Activated CD4-positive, alpha-beta T cell treated with anti-CD3 and anti-CD28 coated beads, Interleukin-2, amount 10 ng/mL, durations not matched to agents 24 days and 14 days (primary cell): ENCODE measurements at places on chromosomes 7 and 10. TPM values are rescaled to one million over a fixed set of nuclear protein-coding genes. Genes with fewer than 3 reads are reported as not detected.

Gene OR2A1
- total RNA-seq, result not detected in 2 replicates

Gene RNF32
- 2.3 and 2.4 TPM in 2 replicates for total RNA-seq

Gene TBL2
- total RNA-seq, result 41.4 and 49.1 TPM in 2 replicates

GRCh38 chr7:13532028-13532753 is 457.3 kb downstream of the ETV1 start:
- DNase-seq, result no peak
- no peaks in the 10 kb centered on the region for H3K4me1 ChIP-seq
- no peak overlapping the region for H3K27ac ChIP-seq
- H3K4me3 ChIP-seq, result no peak overlapping the region

DNA sequence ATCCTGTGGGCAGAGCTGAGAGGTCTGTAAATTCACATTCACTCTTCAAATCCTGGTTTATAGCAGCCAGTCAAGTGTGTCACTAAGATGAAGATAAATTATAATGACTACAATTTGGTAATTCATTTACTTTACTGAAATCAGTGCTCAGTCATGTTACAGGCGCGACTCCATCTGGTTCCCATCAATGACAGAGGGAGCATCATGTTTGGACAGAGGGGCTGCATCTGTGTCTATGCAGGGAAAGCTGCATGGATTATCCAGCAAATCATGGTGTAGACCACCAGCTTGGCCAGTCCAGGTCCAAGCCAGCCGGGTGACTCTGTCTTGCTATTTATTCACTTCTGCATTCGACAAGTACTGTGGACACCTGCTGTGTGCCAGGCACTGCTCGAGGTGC is 214.1 kb upstream of the ZNF32 start:
- no peaks in the 10 kb centered on the region for H3K4me1 ChIP-seq
- peaks cover 2% of the 10 kb centered on the region for H3K27me3 ChIP-seq
- H3K27ac ChIP-seq, result no peak overlapping the region
- no peak overlapping the region for H3K4me3 ChIP-seq
- no peak for DNase-seq
- H3K36me3 ChIP-seq, result no peaks in the 10 kb centered on the region

DNA sequence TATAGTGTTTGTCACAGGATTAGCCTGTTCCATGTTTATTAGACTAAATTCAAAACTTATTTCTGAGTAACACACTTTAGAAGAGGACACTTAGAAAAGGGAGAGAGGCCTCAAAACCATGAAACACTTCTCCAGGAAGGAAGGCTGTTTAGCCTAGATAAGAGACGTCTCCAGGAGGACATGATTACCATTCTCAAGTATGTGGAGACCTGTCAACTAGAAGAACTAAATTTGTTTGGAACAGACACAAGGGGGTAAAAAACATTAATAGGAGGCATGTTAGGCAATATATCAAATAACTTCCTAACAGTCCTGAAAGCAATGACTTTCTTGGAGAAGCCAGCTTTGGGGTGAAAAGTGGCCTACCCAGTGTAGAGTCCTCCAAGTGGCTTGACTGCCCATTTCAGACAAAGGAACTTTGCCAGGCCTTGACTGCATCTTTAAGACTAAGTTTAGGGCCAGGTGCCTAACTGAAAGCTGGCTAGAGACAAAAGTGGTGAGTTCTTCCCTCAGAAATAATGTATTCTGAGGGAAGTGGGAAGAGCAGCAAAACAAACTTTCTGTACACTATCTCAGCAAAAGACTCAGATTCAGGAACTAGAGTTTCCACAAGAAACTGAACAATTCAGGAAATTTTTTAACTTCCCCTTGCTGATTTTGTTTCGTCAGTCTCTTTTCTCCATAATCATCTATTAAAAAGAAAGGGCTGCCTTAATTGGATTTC is 11.8 kb downstream of the NCOA4 start:
- H3K4me1 ChIP-seq, result peaks cover 39% of the 10 kb centered on the region
- peaks cover 27% of the 10 kb centered on the region for H3K36me3 ChIP-seq
- H3K27ac ChIP-seq, result no peak overlapping the region

GRCh38 chr7:115683093-115683492 is 347.5 kb downstream of the TFEC start:
- H3K36me3 ChIP-seq, result no peaks in the 10 kb centered on the region
- H3K27me3 ChIP-seq, result no peaks in the 10 kb centered on the region
- no peak overlapping the region for H3K4me3 ChIP-seq
- no peak overlapping the region for H3K27ac ChIP-seq
- DNase-seq, result no peak
- H3K4me1 ChIP-seq, result no peaks in the 10 kb centered on the region

DNA sequence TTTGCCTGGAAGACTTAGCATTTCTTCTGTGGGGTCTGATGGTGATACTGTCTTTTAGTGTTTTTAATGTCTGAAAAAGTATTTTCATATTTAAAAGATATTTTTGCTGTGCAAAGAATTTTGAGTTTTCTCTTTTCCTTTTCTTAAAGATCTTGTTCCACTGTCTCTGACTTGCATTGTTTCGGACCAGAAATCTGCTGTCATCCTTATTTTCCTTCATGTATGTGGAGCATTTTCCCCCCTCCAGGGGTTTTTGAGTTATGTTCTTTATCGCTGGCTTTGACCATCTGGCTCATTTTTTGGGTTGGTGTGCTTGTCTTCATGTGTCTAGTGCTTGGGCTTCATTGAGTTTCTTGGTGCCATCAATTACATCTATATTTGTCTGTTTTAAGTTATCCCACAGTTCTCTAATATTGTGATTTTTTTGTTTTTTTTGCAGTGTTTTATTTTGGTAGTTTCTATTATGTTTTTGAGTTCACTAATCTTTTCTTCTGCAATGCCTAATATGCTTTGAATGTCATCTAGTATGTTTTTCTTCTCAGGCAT is 119.9 kb downstream of the MGMT start:
- H3K4me3 ChIP-seq, result no peak overlapping the region
- H3K4me1 ChIP-seq, result no peaks in the 10 kb centered on the region
- peaks cover 3% of the 10 kb centered on the region for H3K36me3 ChIP-seq
- no peaks in the 10 kb centered on the region for H3K27me3 ChIP-seq
- no peak overlapping the region for H3K27ac ChIP-seq

- H3K27ac ChIP-seq, result no peak overlapping the region
- no peak overlapping the region for H3K4me3 ChIP-seq
- H3K36me3 ChIP-seq, result peaks cover 2% of the 10 kb centered on the region
- peaks cover 39% of the 10 kb centered on the region for H3K27me3 ChIP-seq
Measured at GRCh38 chr10:21529032-21529910, 3.8 kb upstream of the SKIDA1 start.

DNA sequence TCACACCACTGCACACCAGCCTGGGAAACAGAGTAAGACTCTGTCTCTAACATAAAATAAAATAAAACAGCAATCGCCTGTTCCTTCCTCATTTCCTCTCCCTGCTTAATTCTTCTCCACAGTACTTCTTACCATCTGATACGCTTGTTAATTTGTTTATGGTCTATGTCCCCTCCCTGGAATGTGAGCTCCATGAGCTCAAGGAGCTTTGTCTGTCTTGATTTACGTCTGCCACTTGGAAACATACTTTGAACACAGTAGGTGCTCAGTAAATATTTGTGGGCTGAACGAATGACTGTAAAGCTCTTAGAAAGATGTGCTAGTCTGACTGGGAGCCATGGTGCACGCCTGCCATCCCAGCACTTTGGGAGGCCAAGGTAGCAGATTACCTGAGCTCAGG is 9.1 kb upstream of the STX1A start:
- H3K27ac ChIP-seq, result no peak overlapping the region
- H3K36me3 ChIP-seq, result no peaks in the 10 kb centered on the region
- no peak for DNase-seq
- no peak overlapping the region for H3K4me3 ChIP-seq
- H3K4me1 ChIP-seq, result peaks cover 3% of the 10 kb centered on the region
- H3K27me3 ChIP-seq, result peaks cover 14% of the 10 kb centered on the region

GRCh38 chr7:94394109-94394436 is 622 bp upstream of the COL1A2 start:
- DNase-seq, result no peak
- H3K4me1 ChIP-seq, result peaks cover 28% of the 10 kb centered on the region
- peaks cover 2% of the 10 kb centered on the region for H3K27me3 ChIP-seq
- no peaks in the 10 kb centered on the region for H3K36me3 ChIP-seq

- H3K27ac ChIP-seq, result no peak overlapping the region
- H3K4me1 ChIP-seq, result no peaks in the 10 kb centered on the region
- DNase-seq, result no peak
- no peak overlapping the region for H3K4me3 ChIP-seq
- no peaks in the 10 kb centered on the region for H3K36me3 ChIP-seq
- H3K27me3 ChIP-seq, result peaks cover 21% of the 10 kb centered on the region
Measured at GRCh38 chr10:3046210-3046779, 21.1 kb upstream of the PFKP start.

DNA sequence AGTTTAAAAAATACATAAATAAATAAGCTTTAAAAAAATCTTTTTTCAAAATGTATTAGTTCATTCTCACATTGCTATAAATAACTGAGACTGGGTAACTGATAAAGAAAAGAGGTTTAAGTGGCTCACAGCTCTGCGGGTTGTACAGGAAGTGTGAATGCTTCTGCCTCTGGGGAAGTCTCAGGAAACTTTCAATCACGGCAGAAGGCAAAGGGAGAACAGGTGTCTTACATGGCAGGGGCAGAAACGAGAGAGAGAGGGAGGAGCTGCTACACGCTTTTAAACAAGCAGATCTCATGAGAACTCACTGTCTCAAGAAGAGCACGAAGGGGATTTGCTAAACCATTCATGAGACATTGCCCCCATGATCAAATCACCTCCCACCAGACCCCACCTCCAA is 114.6 kb downstream of the DNAJC1 start:
- peak; percentile 72 for DNase-seq
- H3K27me3 ChIP-seq, result no peaks in the 10 kb centered on the region
- H3K4me1 ChIP-seq, result peaks cover 21% of the 10 kb centered on the region
- no peak overlapping the region for H3K27ac ChIP-seq
- peak overlapping the region; percentile 17 for H3K4me3 ChIP-seq

DNA sequence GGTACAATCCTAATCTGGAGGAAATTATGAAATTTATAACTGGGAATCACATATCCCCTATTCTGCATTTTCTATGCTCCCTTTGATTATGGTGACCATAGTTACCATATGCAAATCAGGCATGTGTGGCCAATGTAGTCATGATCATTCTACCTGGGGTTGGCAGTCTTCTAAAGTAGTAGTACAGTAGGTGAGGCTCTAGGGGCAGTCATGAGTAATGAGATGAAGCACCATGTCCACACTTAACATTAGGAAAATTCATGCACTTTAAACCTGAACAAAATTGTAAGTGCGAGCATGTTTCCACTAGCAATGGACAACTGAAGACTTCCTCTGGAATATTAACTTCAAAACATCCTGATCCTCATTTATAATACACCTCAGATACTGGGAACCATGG is 545.9 kb downstream of the SUGCT start:
- no peaks in the 10 kb centered on the region for H3K4me1 ChIP-seq
- DNase-seq, result no peak
- no peaks in the 10 kb centered on the region for H3K27me3 ChIP-seq
- H3K27ac ChIP-seq, result no peak overlapping the region

DNA sequence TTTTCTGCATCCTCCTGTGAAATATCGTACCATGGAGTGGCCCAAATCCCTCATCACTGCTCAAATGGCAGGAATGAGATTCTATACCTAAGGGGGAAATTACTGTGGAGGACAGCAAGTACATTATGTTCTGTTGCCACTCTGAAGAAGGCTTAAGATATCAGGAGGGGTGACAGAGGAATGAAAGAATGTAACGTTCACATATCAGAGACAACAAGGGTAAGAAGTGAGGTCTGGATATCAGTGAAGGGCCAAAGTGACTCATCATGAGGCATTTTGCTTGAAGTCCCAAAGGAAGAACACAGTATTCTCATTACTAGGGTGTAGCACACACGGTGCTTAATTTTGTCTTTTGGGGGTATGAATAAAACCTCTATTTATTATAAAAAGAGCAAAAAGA is 71.5 kb upstream of the SLC13A1 start:
- DNase-seq, result no peak
- no peaks in the 10 kb centered on the region for H3K36me3 ChIP-seq
- H3K27ac ChIP-seq, result no peak overlapping the region
- H3K4me3 ChIP-seq, result no peak overlapping the region

GRCh38 chr7:71817916-71818315 is 594.2 kb downstream of the CALN1 start:
- no peaks in the 10 kb centered on the region for H3K36me3 ChIP-seq
- no peak overlapping the region for H3K27ac ChIP-seq
- H3K4me1 ChIP-seq, result no peaks in the 10 kb centered on the region
- no peak for DNase-seq

DNA sequence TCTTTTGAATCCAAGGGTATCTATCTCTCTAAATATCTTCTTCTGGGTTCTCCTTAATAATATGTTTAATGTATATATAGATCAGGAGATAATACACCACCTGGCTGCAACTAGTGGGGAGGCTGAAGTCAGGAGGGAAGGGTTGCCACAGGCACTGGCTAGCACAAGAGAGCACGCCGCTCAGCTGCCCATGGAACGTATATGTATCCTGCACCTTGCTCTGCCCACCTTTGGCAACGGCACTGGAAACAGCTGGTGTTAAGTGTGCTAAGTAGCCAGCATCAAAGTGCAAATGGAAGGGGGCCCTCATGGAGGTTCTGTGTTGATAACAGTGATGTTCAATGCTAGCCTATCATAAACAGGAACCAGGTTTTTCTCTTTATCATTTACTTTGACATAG is 49.8 kb upstream of the FAM133B start:
- DNase-seq, result no peak
- peaks cover 73% of the 10 kb centered on the region for H3K4me1 ChIP-seq
- H3K36me3 ChIP-seq, result peaks cover 47% of the 10 kb centered on the region
- peak overlapping the region; percentile 99 for H3K27ac ChIP-seq
- H3K4me3 ChIP-seq, result peak overlapping the region; percentile 62
- no peaks in the 10 kb centered on the region for H3K27me3 ChIP-seq

- no peaks in the 10 kb centered on the region for H3K36me3 ChIP-seq
- H3K27me3 ChIP-seq, result peaks cover 7% of the 10 kb centered on the region
- DNase-seq, result no peak
- no peak overlapping the region for H3K4me3 ChIP-seq
- no peak overlapping the region for H3K27ac ChIP-seq
Measured at GRCh38 chr7:132075515-132075914, 500.8 kb downstream of the PLXNA4 start.

- peaks cover 5% of the 10 kb centered on the region for H3K36me3 ChIP-seq
- H3K4me1 ChIP-seq, result peaks cover 11% of the 10 kb centered on the region
- H3K27me3 ChIP-seq, result peaks cover 50% of the 10 kb centered on the region
- no peak for DNase-seq
- H3K4me3 ChIP-seq, result peak overlapping the region; percentile 64
Measured at GRCh38 chr7:20798694-20799121, 12.0 kb upstream of the SP8 start.
